CD4-positive, alpha-beta T cell (primary cell): ENCODE measurements at places on chromosomes 11 and 22.

GRCh38 chr22:28074526-28074925 lies 155.5 kb upstream of the PITPNB start:
- no peaks in the 10 kb centered on the region for H3K27me3 ChIP-seq
- no peak overlapping the region for H3K4me3 ChIP-seq
- no peaks in the 10 kb centered on the region for H3K4me1 ChIP-seq
- H3K27ac ChIP-seq = no peak overlapping the region
- H3K36me3 ChIP-seq = no peaks in the 10 kb centered on the region

- peak overlapping the region; percentile 23 for H3K27ac ChIP-seq
- peak overlapping the region; percentile 61 for H3K4me3 ChIP-seq
- H3K27me3 ChIP-seq = peaks cover 3% of the 10 kb centered on the region
- H3K36me3 ChIP-seq = no peaks in the 10 kb centered on the region
Measured at GRCh38 chr11:18706330-18707243, 8.0 kb downstream of the TMEM86A start.

DNA sequence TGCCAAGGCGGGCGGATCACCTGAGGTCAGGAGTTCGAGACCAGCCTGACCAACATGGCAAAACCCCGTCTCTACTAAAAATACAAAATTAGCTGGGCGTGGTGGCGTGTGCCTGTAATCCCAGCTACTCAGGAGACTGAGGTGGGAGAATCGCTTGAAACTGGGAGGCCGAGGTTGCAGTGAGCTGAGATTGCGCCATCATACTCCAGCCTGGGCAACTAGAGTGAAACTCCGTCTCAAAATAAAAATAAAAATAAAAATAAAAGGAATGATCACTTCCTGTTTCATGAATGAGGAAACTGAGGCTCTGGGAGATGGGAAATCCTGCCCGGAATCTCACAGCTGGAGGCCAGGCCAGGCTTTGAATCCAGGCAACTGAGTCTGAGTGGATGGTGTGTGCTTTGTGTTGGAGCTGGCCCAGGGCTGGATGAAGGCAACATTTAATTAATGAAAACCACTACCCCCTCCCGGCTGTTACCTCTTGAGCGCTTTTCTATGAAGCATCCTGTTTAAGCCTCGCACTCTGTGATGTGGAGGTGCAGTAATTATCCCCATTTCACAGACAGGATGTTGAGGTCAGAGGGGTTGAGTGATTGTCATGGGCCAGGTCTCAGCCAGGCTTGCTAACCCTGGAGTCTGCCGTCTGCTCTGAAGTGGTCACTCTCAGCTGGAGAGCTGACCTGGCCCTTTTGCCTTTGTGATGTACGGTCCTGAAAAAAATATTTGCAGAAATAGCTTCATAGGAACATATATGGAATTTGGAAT lies 27.8 kb downstream of the LRP5 start:
- H3K27ac ChIP-seq = no peak overlapping the region
- no peaks in the 10 kb centered on the region for H3K36me3 ChIP-seq

DNA sequence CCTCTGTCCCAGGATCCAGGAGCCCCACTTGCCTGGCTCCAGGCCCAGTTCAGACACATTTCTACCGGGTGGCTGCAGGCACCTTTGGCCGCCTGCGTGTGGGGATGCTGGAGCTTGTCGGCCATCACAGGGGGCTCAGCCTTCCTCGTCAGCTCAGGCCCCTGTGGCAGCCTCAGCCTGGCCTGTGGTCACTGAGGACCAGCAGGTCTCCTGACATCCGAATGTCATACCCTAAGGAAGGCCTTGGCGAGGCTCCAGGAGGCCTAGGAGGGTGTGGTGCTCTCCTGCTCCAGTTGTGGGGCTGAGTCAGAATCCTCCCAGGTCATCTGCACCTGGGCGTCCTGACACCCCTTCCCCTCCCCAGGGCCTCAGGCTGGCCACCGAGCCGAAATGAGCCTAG lies 14.9 kb upstream of the SOX10 start:
- H3K27me3 ChIP-seq = no peaks in the 10 kb centered on the region
- H3K4me1 ChIP-seq = peaks cover 3% of the 10 kb centered on the region
- no peak for DNase-seq
- H3K36me3 ChIP-seq = no peaks in the 10 kb centered on the region
- H3K4me3 ChIP-seq = no peak overlapping the region

GRCh38 chr11:46122945-46123715 lies 1.9 kb upstream of the PHF21A start:
- H3K27ac ChIP-seq = no peak overlapping the region
- H3K4me1 ChIP-seq = peaks cover 18% of the 10 kb centered on the region
- DNase-seq = no peak
- no peak overlapping the region for H3K4me3 ChIP-seq

DNA sequence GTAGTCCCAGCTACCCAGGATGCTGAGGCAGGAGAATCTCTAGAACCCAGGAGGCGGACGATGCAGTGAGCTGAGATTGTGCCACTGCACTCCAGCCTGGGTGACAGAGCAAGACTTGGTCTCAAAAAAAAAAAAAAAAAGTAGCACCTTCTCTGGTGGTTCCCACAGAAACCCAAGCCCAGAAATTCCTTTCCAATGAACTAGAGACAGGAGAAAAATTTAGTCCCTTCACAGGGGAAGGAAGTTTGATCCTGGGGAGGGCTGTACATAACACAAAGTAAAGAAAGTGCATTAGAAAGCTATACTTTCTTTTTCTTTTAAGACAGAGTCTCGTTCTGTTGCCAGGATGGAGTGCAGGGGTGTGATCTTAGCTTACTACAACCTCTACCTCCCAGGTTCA lies 25.5 kb upstream of the APOA1 start:
- no peak overlapping the region for H3K4me3 ChIP-seq
- no peaks in the 10 kb centered on the region for H3K4me1 ChIP-seq
- no peak overlapping the region for H3K27ac ChIP-seq
- H3K27me3 ChIP-seq = no peaks in the 10 kb centered on the region
- DNase-seq = no peak

DNA sequence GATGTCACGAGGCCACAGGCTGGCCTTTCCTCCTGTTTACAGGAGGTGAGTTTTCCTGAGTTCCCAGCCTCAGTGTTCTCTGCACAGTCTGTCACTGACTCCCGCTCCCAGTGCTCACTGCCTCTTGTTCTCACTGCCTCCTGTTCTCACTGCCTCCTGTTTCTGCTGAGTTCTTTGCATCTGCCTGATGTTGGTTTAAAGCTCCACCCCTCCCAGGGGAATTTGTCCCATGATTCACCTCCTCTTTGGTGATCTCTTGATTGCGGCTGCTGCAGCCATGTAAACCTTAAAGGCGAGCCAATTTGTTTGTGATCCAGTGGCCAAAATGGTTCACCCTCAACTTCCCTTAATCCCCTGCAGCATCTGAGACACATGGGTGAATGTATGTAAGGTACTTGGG lies 6.0 kb upstream of the TUBA8 start:
- DNase-seq = no peak
- H3K4me1 ChIP-seq = no peaks in the 10 kb centered on the region
- no peak overlapping the region for H3K27ac ChIP-seq
- peaks cover 11% of the 10 kb centered on the region for H3K27me3 ChIP-seq
- no peak overlapping the region for H3K4me3 ChIP-seq
- peaks cover 10% of the 10 kb centered on the region for H3K36me3 ChIP-seq

DNA sequence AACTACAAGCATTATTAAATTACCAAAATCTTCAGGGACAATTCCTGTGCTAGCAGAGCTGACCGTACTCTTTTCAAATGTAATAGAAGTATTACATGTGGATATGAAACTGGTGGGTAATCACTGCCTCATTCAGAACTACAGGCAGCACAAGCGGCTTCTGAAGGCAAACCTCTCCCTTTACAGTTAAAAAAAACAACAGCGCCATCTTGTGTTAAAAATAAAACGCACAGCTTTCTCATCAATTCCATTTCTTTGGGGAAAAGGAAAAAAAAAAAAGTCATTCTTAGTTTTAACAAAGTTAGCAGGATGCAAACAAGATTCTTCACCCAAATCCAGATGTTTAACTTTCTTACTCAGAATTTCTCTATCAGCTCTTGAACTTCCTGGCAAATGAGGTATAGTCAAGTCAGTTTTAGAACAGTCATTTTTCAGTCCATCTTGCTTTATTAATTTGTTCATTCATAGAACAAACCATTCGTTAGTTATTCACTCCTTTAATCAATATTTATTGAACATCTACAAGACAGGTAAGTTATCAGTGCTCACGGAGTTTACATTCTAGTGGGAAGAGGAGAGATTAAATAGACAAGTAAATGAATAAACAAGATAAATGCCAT lies 331.8 kb upstream of the MPPED2 start:
- no peaks in the 10 kb centered on the region for H3K4me1 ChIP-seq
- no peaks in the 10 kb centered on the region for H3K36me3 ChIP-seq

GRCh38 chr11:64566915-64567891 lies 23.8 kb upstream of the SLC22A12 start:
- DNase-seq = no peak
- H3K36me3 ChIP-seq = no peaks in the 10 kb centered on the region
- no peak overlapping the region for H3K4me3 ChIP-seq
- H3K27me3 ChIP-seq = no peaks in the 10 kb centered on the region

DNA sequence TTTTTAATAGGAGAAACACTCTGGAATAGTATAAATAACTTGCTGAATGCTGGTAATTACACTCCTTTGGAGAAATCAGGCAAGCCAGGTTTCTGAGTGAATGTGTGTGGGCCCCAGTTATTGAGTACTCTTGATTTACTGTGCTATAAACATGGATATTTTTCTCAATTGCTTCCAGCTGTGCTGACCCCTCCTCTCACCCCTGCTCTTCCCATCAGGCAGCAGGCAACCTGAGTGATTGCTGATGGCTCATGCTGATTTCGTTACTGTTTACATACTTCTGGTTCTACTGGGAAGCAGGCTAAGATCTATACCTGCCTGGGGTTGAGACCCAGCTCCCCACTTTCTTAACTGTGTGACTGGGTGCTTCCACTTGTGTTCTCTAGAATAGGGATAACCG lies 68.5 kb downstream of the DHCR7 start:
- H3K27me3 ChIP-seq = peaks cover 8% of the 10 kb centered on the region
- H3K36me3 ChIP-seq = no peaks in the 10 kb centered on the region
- no peaks in the 10 kb centered on the region for H3K4me1 ChIP-seq
- no peak for DNase-seq

DNA sequence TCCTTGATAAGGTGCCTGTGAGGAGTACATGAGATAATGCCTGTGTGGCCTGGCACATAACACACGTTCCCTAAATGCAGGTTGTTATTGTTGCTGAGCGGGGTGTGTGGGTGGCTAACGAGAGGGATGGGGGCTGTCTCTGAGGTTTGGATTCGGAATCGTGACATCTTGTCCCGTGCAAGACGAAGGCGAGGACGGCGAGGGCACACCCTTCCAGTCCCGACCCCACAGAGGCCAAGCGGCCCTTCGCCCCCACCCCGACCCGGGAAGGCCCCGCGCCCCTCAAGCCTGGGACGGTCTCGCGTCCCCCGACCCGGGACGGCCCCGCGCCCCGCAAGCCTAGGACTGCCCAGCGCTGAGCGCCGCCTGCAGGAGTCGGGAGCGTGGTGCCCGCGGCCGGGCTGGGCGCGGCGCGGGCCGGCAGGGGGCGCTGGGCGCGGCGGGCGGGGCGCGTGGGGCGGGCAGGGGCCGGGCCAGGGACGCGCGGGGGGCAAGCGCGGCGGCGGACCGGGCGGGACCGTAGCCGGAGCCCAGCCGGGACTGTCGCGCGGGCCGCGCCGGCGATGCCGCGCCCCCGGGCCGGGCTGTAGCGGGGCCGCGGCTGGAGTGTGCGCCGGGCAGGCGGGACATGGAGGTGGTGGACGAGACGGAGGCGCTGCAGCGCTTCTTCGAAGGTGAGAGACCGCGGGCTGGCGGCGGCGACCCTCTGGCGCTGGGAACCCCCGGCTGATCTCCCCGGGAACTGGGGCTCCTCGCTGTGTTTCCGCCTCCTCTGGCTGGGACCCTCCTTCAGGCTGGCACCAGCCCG lies at the start of gene MYRF:
MYRF (plus strand) TSS at position 520 of the 808 bp plus-strand sequence; CDS start at position 629, 109 bp downstream.
- H3K4me1 ChIP-seq = peaks cover 29% of the 10 kb centered on the region
- peaks cover 24% of the 10 kb centered on the region for H3K27me3 ChIP-seq
- DNase-seq = peak; percentile 46
- H3K27ac ChIP-seq = no peak within 1 kb of the TSS

DNA sequence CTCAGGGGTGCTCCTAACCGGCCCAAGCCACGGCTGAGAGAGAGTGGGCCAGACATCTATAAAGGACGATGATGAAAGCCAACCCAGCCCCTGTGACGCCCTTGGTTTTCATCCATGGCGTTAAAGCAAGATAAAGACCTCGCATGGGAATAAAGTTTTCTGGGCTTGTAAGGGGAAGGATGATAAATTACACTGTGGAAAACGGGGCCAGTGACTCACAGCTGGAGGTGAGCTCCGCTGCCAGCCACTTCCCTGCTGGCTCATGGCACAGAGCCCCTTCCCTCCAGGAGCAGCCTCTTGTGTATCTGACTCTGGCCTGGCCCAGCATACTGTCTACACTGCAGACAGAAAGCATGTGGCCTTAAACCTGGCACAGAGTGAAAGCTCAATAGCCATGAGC lies 503.2 kb upstream of the B3GAT1 start:
- no peaks in the 10 kb centered on the region for H3K4me1 ChIP-seq
- no peak overlapping the region for H3K4me3 ChIP-seq
- H3K27me3 ChIP-seq = peaks cover 5% of the 10 kb centered on the region
- H3K27ac ChIP-seq = no peak overlapping the region
- no peak for DNase-seq

DNA sequence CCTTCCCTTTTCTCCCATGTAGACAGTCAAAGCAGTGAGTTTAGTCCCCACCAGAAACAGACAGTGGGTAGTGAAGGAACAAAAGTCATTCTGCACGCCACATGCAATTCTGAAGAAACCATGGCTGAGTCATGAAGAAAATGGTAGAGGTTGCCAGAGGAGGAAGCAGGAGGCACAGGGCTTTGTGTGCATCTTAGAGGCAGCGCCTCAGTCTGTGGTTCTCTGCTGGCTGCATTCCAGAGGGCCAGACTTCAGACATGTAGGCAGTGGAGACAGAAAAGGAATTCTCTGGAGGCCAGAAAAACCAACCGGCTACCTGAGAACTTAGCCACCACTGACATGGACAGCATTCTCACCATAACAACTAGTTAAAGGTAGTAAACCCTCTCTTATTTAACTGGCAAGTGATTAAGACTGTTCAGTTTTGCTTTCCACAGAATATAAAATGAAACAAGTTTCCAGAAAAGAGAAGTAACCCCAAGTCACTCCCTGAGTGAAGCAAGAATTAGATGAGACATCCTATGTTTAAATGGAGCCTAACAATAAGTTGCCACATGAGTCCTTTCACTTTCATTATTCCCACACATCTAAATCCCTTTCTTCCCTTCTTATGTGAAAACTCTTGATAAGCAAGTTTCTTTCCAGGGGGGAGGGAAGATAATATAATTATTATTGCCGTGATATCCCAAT lies 556.1 kb downstream of the SOX6 start:
- H3K4me3 ChIP-seq = no peak overlapping the region
- H3K27me3 ChIP-seq = no peaks in the 10 kb centered on the region
- no peaks in the 10 kb centered on the region for H3K4me1 ChIP-seq
- DNase-seq = no peak

- no peak overlapping the region for H3K4me3 ChIP-seq
- no peaks in the 10 kb centered on the region for H3K27me3 ChIP-seq
- H3K4me1 ChIP-seq = no peaks in the 10 kb centered on the region
- no peak for DNase-seq
Measured at GRCh38 chr11:11105361-11105760, 247.5 kb upstream of the ZBED5 start.

GRCh38 chr11:134423106-134423505 lies 11.1 kb upstream of the B3GAT1 start:
- H3K36me3 ChIP-seq = no peaks in the 10 kb centered on the region
- H3K4me3 ChIP-seq = no peak overlapping the region
- H3K4me1 ChIP-seq = no peaks in the 10 kb centered on the region
- DNase-seq = no peak
